ENCODE measurements at places on chromosomes 11 and 22. TPM values are rescaled to one million over a fixed set of nuclear protein-coding genes. Genes with fewer than 3 reads are reported as not detected.

- no peak for DNase-seq
These were observed 55.6 kb downstream of the OPCML start for GRCh38 chr11:133476570-133477250.

DNA sequence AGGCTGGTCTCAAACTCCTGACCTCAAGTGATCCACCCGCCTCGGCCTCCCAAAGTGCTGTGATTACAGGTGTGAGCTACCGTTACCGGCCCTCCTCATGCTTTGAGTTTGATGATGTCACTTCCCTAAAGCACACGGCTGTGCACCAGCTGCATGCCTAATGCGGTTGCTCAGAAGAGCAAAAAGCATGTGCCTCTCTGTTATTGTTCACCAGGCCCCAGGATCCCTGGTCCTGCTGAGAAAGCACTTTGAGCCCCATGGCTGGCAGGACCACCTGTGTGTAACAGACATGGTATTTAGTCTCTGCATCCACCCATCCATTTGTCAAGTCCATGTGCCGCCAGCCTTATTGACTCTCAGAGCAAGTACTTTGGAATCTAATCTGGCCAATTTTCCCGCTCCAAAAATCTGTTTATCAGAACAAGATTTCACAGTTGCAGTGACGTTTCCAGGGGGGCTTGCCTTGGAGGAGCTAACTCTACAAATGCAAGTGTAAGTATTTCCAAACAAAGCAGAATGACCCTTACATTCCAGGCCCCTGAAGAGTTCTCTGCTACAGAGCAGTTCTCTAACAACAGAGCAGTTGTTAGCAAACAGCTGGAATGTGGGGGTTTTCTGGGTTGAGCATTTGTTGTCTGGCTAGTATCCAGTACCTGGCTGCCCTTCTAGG, 89.4 kb downstream of the LDLRAD3 start:
- DNase-seq: no peak

- no peak for DNase-seq
These were observed 45.7 kb downstream of the FBLN1 start for GRCh38 chr22:45548247-45548840.

DNA sequence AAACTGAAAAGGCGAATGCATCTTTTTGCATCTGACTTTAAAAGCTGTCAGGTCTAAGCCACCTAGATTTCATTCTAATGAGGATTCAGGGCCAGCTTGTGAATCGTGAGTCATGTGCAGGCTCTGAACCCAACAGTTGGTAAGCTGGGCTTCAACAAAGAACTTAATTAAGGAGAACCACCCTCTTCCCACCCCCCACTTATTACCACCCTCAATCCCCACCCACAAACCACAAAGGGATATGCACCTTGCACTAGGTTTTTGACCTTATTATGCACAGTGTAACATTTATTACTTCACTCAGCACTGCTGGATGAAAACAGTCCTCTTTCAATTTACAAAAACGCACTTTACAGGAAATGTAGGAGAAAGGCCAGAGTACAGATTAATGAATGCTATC, 94.1 kb upstream of the LIN7C start:
- no peak for DNase-seq

Gene FREY1
- polyA plus RNA-seq: not detected

Gene MPZL3
- polyA plus RNA-seq: 6.0 TPM

Gene LRRC10B
- polyA plus RNA-seq: 0.98 TPM

Gene MGAT3
- polyA plus RNA-seq: 21.2 TPM

Gene ATM
- polyA plus RNA-seq: 94.3 TPM

Data from left lung (tissue), 14 donors.